ENCODE measurements at places on chromosomes 6 and 20.

GRCh38 chr20:8060977-8061376 lies 41.4 kb upstream of the TMX4 start:
- DNase-seq: no peak

DNA sequence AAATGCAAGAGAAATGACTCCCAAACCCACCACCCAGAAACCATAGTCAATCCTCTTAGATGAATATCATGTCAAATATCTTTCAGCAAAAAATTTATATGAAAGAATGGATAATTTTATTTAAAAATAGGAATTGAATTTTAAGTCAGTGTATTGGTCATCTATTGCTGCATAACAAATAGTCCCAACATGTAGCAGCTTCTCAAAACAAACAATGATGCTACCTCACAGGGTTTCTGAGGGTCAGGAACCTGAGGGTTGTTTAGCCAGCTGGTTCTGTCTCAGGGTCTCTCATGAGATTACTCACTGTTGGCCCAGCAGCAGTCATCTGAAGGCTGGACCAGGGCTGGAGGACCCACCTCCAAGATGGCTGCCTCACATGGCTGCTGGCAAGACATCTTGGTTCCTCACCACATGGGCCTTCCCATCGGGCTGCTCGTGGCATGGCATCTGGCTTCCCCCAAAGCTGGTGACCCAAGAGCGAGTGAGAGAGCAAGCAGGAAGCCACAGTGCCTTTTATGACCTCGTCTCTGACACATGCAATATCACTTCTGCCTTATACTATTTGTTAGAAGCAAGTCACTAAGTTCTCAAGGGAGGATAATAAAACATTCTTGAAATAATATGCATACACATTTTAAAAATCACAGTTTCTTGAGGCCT lies 36.3 kb downstream of the BANF2 start:
- no peak for DNase-seq

GRCh38 chr6:170025935-170026750 lies 264.7 kb downstream of the DLL1 start:
- no peak for DNase-seq

DNA sequence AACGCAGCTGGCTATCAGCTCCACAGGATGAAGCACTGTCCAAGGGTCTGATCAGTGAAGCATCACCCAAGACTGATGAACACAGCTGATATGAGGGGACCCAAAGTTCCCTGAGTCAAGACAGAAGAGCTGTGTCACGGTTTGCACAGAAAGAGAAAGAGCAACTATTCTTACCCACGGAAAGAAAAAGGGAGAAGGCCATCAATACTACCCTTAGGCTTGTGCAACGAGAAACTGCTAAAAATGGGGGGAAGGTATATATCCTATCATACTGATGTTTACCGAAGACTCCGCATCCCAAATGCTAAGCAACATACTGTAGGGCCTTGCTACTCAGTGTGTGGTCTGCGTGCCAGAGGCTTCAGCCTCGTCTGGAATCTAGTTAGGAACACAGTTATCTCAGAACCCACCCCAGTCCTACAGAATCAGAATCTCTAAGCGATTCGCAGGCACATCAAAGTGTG lies 665 bp downstream of the FASTKD5 start:
- DNase-seq: no peak

- DNase-seq: no peak
Measured at GRCh38 chr6:82015526-82015925, 232.0 kb downstream of the IBTK start.

GRCh38 chr6:75349262-75349984 lies 64.8 kb upstream of the TMEM30A start:
- no peak for DNase-seq

DNA sequence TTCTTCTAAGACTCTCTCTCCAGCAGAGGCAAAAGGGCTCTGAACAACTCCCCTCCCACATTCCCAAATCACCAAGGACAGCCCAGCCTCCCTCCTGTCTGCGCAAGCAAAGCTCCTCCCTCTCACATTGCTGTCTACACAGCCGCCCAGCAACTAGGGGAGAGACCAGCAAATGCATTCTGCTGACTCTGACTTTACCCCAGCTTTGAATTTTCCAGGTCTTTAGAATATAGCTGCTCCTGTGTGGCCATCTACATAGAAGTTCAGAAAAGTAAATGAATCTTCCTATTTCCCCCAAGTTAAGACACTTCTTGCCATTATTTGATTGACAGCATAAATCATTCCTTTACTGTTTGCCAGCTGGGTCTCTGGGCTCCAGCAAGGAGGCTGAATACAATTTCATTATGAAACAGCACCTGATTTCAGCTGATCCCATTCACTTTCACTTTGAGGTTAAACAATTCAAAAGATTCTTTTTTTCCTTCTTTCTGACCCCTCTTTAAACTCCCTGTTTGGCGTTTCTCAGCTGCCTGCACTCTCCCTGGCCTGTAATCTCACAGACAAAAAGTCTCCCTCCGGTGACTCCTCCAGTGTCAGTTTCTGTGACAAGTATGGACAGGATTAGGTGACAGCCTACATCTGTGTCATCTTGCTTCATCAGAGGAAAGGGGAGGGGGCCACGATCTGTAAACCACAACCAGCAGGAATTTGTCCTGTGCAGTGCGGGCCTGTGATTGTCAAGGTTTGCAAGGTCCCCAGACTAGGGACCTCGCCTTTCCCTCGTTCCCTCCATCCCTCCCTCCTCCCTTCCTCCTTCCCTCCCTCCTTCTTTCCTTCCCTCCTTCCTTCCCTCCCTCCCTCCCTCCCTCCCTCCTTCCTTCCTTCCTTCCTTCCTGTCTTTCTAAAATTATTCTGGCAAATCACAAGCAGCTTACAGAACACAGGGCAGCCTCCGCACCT lies 205.6 kb upstream of the RIN2 start:
- DNase-seq: no peak

DNA sequence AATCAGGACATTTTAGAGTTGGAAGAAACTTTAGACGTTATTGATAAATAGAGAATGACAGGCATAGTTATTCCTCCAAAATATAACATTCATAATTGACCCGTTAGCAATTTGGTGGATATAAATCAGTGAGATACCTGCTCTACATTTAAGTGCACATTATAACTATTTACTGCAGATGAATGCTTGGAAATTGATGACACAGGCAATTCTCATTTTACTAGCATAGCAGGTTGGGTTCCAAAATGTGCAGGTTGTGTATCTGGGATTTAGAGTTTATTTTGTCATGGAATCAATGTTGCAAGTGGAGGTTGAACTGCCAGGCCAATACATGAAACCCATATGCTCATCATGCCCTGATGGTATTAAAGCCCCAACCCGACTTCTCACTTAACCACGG lies 44.4 kb upstream of the PROKR2 start:
- DNase-seq: no peak

DNA sequence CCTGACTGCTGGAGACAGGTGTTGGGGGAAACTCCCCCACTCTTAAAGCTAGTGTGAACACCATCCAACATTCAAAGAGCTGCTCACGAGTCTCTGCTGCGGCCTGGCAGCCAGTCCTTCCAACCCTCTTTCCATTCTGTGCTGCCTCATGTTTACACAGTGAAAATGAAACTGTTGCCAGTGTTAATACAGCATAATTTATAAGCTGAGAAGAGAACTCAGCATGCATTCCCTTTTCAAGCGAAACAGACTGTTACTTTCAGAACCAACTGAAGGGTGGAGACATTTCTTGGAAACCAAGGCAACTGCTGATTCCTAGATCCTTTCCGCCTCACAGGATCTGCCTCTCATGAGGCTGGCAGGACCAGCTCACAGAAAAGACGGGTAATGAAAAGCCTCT lies 533.8 kb upstream of the ID4 start:
- no peak for DNase-seq

DNA sequence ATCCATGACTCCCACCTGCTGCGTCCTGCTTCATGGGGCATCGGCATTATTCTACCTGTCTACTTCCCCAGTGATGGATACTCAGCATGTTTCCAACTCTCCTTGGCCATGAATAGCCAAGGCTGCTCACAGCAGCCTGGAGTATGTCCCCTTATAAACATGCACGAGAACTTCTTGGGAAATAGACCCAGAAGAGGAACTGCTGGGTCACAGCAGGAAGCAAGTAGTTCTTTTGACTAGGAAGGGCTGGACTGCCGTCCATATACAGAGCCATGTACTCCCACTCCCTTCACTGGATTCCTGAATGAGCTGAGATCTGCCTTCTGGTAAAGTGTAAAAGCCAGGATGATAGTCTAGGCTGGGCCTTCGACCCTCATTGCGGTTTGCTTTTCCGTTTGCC lies 106.3 kb upstream of the KCNK16 start:
- DNase-seq: no peak

- no peak for DNase-seq
Measured at GRCh38 chr6:3808759-3809514, 40.2 kb upstream of the FAM50B start.

DNA sequence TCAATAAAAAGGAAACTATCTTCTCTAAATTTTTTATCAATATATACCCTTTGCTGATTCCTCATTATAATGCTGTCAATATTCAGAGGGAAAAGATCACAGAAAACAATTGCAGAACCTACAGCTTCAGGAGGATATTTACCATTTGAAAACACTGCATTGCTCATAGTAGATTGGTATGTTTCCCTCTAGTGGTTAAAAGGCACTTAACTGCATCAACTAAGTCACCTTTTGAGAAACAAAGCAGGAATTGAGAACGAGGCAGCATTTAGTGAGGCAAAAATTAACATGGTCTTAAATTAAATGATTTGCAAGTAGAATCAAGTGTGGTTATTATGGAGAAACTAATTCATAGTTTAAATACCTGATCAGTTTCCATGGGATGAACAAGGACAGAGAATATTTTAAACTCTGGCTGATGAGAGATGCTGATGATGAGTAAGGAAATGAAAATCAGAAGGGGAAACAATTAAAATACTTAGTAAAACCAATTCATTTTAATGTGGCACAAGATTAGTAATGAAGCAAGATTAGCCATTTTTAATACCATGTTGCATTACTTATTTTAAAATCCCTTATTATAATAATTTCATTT lies 642.1 kb downstream of the EPHA7 start:
- no peak for DNase-seq

DNA sequence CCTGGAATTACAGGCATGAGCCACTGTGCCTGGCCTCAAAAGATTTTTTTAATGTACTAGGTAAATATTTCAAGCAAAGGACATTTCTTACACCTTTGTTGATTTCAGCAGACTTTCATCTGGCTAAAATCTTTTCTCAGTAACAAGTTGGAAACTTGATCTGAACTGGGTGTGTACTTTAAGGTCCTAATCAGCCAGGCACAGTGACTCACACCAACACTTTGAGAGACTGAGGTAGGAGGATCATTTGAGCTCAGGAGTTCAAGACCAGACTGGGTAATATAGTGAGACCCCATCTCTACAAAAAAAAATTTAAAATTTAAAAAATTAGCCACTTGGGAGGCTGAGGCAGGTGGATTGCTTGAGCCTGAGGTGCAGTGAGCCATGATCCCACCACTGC lies 7.0 kb upstream of the RALGAPA2 start:
- no peak for DNase-seq

- DNase-seq: no peak
Measured at GRCh38 chr6:79894939-79895338, 52.4 kb downstream of the ELOVL4 start.

DNA sequence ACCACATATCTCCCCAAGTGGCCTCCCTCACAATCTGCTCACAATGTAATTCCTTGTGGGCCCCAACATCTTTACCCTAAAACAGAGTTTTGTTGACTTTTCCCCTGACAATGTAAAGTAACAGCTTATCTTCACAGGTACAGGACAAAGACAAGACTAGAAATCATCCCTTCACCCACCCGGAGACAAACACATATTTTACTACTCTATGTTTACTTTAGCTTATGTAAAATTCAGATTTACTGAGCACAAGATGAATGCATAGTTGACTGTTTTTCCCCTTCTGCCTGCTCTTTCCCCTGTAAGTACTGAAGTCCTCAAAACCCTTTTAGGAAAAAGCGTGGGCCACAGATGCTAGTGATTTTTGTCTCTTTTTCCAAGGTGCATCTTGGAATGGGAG lies 61.0 kb downstream of the RPP21 start:
- no peak for DNase-seq

GRCh38 chr6:101312652-101313051 lies 80.9 kb upstream of the GRIK2 start:
- DNase-seq: no peak

GRCh38 chr6:79084693-79085092 lies 6.6 kb upstream of the PHIP start:
- no peak for DNase-seq

DNA sequence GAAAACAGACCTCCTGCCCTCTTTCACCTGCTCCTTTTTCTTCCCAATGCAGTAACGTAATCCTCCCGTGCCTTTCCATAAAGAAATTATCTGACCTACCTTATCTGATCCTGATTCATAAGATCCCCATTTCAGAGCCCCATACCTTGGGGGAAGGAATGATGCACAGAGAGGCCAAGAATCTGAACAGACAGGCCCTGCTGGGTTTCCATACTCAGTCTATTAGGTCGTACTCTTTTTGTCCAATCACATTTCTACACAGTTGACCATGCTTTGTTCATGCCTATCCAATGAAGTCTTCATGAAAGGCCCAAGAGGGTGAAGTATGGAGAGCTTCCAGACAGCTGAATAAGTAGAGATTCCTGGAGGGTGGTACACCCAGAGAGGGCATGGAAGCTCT lies 25.3 kb downstream of the SRPK1 start:
- no peak for DNase-seq

Data from chondrocyte (in vitro differentiated cells).